A549 (cell line): ENCODE measurements at places on chromosomes 2 and 18.

DNA sequence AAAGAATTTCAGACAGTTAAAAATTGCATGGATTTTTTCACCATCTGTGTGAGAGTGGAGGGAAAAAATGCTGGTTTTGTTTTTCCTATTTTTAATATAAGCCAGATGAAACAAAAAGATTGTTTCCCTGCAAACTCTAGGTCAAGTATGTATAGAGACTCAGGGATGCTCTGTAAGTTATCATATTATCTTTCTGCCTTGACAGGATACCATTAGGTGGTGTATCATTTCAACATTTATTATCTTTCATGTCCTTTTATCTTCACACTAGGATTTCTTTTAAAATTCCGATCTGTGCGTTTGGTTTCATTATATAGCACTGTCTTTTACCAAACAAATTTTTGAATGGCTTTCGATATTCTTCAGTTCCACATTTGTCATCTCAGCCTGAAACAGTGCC, 225.3 kb downstream of the EN1 start:
- DNase-seq, result no peak

DNA sequence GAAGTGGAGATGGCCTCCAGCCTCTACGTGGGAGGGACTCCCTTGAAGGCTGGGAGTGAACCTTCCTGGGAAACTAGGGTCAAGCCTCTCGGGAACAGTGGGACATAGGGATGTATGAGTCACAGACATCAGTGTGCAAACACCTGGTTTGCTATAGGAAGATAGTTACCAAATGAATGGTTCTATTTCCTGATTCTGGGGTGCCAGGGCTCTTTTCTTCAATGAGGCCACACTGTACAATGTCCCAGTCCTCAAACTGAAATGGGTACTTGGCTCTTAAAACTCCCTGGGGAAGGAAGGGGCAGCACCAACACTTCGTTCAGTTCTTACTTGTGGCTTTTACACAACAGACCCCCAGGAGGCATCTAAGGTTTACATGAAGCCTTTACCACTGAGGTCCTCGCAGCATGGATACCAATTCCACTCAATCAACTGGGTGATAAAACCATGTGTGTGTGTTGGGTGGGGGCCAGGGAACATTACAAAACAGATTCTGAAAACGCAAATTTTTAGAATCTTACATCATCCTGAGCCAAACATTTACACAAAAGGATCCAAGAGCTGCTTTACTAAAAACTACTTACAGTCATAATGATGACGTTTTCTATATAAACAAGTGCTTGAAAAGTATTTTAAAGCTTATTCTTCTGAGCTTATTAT, 10.4 kb downstream of the ERFE start:
- DNase-seq, result peak; percentile 36

DNA sequence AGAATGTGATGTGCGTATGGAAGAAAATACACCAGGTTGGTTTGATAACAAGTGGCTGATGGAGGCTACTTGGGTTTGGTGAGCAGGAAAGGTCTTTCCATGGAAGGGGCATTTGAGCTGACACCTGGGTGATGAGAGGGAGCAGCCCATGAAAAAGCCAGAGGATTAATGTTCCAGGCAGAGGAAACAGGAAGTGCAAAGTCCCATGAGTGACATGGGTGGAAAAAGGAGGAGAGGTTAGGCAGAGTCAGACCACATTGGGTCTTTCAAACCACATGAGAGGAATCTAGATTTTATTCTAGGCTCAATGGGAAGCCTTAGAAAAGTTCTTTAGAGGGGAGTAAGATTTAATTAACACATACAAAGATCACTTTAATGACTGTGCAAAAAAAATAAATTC, 195.7 kb downstream of the LRATD1 start:
- no peak for DNase-seq

DNA sequence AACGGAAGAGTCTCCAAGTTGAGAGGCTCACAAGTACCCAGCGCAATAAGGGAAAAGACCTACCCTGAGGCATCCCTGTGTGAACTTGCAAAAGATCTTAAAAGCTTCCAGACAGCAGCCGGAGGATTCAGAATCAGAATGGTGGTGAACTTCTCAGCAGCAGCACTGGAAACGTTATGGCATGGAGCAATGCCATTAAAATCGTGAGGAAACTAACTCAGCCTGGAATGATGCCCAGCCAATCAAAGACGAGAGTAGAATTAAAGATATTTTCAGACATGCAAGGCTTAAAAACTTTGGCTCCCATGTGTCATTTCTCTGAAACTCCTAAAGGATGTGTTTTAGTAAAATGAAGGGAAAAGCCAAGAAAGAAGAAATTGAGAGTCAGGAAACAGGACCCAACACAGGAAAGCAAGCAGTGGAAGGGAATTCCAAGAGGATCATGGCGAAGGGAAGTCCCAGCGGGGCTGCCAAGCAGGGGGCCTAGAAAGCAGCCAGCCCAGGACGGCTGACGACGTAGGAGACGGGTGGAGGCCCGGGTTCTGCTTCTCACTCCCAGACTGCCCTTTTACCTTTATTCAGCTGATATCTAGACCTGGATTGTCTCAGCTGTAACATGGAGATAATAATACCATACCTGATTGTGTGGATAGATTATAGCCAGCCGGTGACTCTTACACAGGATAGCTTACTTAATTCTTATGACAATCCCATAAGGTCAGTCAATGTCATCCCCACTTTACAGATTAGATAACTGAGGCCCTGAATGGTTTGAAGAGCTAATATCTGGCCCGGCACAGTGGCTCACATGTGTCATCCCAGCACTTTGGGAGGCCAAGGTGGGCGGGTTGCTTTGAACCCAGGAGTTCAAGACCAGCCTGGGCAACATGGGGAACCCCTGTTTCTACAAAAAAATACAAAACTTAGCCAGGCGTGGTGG, 92.8 kb downstream of the ASAP2 start:
- no peak for DNase-seq

DNA sequence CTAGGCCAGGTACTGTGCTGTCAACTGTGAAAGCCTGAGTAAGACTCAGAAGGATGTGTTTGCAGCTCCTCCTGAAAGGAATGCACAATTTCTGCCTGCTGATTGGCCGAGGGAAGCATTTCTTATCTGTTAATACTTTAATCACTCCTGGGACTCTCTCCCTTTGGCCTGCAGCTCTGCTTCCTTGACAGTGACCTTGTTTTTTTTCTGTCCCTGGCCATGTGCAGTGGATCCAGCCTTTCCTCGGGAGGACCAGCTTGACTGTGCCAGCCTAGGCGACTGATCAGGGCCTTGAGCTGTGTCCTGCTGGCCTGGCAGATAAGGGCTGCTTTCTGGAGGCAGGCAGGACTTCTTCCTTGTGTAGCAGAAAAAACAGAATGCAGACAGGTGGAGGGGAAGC, 10.0 kb downstream of the RNF144A start:
- no peak for DNase-seq

DNA sequence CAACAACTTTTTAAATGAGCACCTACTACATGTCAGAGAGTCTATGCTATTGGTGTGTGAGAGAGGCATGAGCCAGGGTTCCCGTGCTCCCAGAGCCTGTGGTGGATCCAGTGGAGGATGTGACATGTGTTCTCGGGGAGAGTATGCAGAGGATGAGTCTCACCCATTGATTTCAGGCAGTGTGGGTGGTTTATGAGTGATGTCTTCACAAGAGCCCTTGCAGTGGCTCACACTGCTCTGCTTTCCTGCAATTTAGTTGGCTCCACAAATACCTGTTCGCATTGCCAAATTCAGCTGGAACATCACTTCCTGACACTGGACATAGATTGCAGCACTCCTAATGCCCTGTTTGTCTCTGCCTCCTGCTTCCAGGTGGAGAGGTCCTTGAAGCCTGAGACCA, 243.6 kb upstream of the CXCR4 start:
- DNase-seq, result no peak

DNA sequence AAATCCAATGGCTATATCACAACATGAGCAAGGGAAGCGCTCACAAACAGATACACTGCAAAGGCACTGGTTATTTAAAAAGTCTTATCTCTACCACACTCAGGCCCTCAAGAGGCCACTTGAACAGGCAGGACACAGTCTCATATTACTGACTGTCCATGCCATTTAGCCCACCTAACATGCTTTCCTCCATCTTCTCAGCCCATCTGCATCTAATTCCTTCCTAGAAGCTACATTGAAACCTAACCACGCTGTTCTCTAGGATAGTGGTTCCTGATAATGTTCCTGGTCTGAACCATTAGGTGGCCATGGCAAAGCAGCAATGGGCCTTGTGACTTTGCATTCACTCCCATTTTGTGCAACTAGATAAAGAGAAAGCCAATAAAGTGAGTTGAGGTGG, 22.5 kb upstream of the NEB start:
- no peak for DNase-seq

GRCh38 chr18:8359076-8359475, 250.2 kb upstream of the RAB12 start:
- DNase-seq, result no peak

DNA sequence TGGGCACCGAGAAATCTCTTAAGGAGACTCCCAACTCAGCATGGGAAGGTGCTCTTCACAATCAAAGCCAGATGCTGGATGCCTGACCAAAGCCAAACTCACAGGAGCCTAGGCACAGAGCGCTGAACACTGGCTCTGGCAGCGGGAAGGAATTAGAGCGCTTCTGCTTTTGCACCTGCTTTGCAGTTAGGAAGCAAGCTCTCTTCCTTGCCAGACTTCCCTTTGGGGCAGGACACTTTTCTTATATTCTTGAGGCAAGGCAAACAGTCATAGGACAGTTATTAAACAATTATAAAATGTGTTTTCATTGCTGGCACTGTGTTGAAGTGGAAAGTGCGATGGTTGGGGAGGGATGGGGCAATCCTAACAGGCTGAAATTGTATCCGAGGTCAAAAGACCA, 79.6 kb upstream of the DNMT3A start:
- no peak for DNase-seq

DNA sequence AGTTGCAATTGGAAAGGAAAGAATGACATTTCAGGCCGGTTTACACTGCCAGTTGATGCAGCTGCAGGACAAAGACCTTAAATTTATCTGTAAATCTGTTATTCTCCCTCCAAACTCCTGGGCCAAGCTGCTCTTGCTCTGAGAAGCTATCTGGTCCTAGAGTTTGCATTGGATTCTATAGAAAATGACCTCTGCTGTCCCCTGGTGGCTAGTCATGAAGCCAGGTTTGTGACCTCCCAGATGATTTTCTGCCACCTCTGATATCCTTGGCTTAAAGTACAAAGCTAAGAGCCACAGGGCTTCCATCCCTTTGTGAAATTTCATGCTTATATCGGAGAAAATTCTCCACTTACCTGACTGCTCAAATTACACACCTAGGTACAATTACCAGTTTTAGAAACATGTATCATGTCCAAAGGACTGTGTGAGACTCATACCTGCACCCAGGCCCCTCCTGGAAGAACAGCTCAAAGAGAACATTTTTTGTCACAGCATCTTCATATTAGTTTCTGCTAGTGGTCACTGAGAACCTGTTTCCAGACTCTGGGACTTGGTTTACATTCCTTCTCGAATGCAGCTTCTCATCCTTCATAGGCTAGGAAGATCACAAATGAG, 28.9 kb upstream of the IER3IP1 start:
- peak; percentile 33 for DNase-seq

DNA sequence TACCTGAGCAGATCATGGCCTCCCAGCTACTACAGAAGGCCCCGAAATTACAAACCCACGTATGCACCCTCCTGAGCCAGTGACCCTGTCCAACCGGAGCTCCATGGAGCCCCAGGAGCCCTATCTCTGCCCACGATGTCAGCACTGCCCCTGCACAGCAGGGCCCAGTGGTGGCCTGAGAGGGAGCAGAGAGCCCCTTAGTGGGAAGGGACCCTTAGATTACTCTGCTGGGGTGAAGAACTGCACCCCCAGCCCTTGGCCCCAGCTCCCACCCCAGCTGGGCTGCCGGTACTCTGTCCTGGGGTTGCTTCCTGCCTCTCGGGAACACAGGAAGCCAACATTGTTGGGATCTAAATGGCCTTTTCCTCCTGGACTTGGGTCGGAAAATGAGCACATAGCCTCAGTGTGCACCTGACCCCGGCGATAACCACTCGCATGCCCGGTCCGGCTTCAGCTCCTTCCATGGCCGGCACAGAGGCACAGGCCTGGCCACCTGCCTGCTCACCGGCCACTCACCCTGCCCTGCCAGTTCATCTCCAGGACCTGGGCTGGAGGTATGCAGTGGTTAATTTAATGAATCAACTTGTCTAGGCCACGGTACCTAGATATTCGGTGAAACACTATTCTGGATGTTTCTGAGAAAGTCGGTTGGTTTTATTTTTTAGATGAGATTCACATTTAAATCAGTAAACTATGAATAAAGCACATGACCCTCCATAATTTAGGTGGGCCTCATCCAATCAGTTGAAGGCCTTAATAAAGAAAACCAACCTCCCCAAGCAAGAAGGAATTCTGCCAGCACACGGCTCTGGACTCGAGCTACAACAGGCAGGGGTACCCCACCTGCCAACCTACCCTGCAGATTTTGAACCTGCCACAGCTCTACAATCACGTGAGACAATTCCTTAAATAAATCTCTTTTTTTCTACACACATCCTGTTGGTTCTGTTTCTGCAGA, 19.2 kb downstream of the TNS1 start:
- no peak for DNase-seq

GRCh38 chr18:58727776-58728500, 56.7 kb downstream of the MALT1 start:
- DNase-seq, result no peak

- no peak for DNase-seq
These were observed 91.9 kb upstream of the ANKRD30BL start for GRCh38 chr2:132253496-132254305.

DNA sequence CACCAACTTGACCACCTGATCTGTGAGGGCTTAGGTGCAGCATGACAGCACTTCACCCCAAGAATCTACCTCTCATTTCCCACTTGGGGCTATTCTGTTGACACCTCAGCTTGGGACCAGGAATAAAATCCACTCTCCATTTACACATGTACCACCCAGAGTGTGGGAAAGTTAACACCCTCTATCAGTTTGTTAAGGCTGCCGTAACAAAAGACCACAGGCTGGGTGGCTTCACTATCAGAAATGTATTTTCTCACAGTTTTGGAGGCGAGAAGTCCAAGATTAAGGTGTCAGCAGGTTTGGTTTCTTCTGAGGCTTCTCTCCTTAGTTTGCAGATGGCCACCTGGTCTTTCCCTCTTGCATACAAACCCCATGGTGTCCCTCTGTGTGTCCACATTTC, 277.7 kb upstream of the ERBB4 start:
- no peak for DNase-seq

DNA sequence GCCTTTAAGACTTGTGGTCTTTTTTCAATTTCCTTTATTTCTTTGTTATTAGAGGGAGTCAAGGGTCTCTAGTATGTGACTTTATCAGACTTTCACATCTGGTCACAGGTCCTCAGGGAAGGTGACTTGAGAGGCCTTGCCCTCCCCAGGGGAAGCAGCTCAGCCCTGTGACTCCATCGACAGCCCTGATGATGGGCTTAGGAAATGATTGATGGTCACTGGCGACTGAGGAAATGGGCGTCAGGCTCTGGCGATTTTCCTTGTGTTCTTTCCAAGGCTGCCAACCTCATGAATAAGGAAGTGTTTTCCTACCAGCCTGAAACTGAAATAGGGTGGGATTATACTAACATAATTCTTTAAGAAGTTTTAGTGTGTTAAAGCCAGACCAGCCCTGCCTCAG, 21.1 kb downstream of the SERPINE2 start:
- DNase-seq, result no peak

- DNase-seq, result no peak
These were observed 137.7 kb upstream of the HAAO start for GRCh38 chr2:42930025-42930581.

GRCh38 chr2:189662669-189663226, 1.5 kb downstream of the ASNSD1 start:
- DNase-seq, result no peak
